ENCODE measurements at places on chromosomes 5 and 9.

DNA sequence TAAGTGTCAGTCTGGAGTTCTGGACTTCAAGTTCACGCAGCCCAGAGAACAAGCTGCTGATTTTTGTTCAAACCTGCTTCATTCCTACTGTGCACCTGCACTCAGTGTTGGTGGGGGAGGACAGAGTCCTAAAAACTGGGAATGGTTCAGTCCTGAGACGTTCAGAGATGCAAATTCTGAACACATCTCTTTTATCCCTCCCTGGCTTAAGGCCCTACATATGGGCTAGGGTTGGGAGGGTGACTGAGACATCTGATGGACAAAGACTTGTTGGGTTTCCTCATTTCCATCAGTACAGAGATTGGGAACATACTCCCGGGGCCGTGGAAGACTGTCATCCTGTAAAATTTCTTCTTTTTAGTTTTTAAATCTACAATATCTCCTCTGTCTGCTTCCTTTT is 83.0 kb upstream of the TTC23L start:
- no peak for DNase-seq

DNA sequence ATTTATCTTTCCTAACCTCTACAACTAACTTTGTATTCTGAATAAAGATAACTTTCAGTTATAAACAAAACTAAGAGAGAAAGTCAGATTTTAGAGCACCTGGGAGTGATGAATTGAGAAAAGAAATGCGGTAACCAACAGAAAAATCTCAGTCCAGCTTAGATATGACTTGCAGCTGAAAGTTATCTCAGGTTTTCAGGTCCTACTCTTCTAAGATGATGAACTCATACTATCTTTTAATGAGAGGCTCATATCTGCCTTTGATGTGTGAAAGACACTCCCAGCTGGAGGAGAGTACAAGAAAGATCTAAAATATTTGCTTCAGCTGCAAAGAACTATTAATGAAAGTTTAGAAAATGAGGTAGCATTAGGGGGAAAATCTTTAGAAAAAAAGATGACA is 190.5 kb downstream of the DENND1A start:
- DNase-seq: no peak

GRCh38 chr9:124724415-124725067 is 46.6 kb downstream of the NR6A1 start:
- no peak for DNase-seq

DNA sequence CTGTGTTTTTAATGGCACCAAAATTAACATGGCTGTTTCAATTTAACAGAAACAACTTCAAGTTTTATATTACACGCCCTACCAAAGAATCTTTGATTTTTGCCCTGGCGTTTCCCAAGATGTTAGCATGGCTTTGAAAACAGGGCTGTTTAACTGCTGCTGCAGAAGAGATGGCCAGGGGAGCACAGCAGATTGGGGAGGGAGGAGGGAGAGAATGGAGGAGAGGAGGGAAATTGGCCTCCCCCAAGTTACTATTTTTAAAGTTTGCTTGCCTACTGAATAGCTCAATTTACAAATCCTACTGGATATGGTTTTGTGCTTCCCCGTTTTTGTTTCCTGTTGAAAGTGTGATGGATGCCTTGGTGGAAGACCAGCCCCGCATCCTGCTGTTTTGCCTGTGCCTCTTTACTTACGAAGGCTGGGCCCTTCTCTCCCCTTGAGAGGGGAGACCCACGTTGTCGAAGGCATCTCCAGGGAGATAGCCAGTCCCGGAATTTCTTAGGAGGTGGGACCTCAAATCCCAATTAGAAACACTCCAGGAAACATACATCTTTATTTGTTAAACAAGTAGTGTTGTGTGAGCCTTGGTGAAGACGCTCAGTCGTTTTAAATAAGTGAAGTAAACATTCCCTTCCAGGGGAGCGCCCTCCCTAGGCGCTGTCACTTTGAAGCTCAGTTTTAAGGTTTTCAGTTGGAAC is 98.6 kb downstream of the AOPEP start:
- DNase-seq: no peak

- DNase-seq: no peak
Observed at GRCh38 chr5:135443161-135443960, 3.8 kb downstream of the DCANP1 start.

- no peak for DNase-seq
Observed at GRCh38 chr9:121819428-121820231, 168.2 kb downstream of the DAB2IP start.

GRCh38 chr5:172118891-172119290 is 69.1 kb downstream of the STK10 start:
- DNase-seq: no peak

- DNase-seq: no peak
Observed at GRCh38 chr5:56415356-56415765, 182.2 kb upstream of the ANKRD55 start.

- no peak for DNase-seq
Observed at GRCh38 chr9:126617823-126618165, 4.1 kb downstream of the LMX1B start.

DNA sequence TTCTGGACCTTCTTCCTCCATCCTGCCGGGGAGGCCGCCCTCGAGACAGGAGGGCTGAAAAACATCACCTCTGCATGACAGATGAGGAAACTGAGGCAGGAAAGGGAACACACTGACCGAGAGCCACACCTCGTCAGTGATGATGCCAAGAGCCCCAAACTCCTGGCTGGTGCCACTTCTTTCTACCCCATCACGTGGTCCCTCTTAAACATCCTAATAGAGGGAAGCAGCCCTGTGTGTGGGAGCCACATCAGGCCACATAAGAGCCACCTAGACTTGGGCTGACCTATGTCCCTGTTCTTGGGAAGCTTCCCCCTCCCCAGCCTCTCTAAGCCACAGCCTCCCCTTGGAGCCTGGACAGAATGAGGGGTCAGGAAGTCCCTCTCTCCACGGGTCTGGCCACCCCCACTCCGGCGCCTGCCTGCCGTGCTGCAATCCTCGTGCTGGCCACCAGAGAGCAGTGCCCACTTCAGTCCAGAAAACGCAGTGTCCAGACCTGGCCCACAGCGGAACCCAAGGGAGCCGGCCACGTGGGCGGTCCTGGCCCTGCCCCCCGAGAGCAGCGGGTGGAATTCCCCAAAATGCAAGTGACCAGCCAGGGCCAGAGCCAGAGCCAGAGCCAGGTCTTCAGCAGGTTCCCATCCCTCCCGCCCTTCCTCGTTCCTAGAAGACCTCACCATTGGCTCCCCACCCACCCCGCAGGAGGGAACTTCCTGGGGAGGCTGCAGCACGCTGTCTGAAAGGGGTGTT is 54.7 kb upstream of the SARDH start:
- DNase-seq: peak; percentile 9

GRCh38 chr5:91864962-91865361 is 481.8 kb upstream of the ARRDC3 start:
- no peak for DNase-seq

- no peak for DNase-seq
Observed at GRCh38 chr5:142181547-142182163, 73.1 kb downstream of the NDFIP1 start.

DNA sequence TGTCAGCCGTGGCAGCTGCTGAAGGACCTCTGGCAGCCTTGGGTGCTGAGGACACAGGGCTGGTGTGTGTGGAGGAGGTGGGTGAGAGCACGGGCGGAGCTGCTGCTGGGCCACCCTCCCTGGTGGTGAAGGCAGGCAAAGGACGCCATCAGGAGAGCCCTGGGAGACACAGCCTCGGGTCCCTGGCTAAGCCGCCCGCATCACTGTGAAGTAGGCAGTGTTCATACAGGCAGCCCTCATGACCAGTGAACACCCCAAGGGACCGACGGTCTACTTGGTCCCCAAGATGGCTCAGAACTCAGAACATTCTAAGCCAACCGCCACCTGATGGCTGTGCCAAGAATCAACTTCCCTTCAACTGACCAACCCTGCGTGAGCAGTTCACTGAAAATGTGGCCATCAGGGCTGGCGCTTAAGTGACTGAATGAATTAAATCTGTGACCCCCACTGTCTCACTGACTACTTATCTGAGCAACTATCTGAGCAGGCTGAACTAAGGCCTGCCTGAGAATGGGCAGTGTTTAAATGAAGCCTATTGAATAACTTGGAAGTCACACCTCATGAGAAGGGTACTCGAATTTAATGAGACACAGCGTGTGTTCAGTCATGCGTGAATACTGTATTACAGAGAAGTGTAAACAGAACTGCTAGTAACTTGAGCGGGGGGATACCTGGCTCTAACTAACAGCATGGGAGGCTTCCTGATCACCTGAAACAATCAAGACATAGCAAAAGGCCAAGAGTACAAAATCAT is 54.7 kb upstream of the SIMC1 start:
- DNase-seq: no peak

- peak; percentile 56 for DNase-seq
Observed at GRCh38 chr5:36240779-36241630, 720 bp downstream of the NADK2 start.

- DNase-seq: no peak
Observed at GRCh38 chr9:136336156-136336870, 9.0 kb downstream of the GPSM1 start.

GRCh38 chr5:158392753-158393152 is 533.8 kb upstream of the CLINT1 start:
- DNase-seq: no peak

DNA sequence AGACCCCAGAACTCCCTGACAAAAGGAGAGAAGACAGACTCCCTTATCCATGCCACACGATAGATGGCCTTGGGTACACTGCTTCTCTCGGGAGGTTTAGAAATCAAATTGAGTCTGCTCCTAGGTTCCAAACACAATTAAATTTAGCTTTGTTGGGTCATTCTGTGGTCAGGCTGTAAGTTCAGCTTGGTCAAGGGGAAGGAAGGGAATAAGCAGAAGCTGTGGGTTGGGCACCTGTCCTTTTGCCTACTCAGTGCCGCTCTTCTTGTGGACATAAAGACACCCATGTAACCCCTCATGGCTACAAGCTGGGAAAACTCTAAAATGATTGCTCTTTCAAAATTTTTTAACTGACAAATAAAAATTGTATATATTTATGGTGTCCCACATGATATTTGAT is 19.1 kb upstream of the AK3 start:
- DNase-seq: no peak

GRCh38 chr5:180795771-180796313 is 6.8 kb downstream of the MGAT1 start:
- no peak for DNase-seq

DNA sequence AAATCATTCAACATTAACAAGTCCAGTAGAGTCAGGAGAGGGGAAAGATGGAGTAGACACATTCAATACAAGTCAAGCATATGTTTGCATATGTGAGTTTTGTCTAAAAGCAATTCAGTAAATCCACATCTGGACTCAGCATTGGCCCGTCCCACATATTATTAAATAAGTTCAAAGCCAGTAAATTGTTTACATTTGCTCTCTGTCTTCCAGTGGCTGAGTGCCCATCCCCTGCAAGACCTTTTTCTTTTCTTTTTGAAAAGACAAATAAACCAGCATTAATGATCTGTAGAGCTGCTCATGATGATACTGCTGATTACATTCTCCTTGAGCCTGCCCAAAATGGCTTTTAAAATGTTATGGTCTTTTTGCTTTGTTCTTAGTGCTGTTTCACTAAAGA is 71.1 kb downstream of the TNC start:
- no peak for DNase-seq

DNA sequence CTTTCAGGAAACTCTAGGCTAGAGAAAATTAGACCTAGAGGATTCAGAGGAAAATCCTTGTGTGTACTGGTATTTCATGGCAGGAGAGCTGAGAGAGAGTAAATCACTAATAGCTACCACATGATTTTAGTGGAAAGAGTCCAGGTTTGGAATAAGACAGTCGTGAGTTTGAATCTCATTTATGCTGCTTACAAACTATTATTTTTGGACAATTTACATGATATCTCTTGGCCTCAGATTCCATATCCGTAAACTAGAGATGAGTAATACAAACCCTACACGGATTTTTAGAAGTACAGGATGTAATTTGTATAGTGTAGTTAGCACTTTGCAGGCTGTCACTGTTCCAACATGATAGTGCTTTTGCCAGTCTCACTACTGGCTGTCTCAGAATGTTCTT is 2.7 kb downstream of the IL31RA start:
- DNase-seq: no peak

- no peak for DNase-seq
Observed at GRCh38 chr5:98798847-98799246, 25.4 kb downstream of the RGMB start.

DNA sequence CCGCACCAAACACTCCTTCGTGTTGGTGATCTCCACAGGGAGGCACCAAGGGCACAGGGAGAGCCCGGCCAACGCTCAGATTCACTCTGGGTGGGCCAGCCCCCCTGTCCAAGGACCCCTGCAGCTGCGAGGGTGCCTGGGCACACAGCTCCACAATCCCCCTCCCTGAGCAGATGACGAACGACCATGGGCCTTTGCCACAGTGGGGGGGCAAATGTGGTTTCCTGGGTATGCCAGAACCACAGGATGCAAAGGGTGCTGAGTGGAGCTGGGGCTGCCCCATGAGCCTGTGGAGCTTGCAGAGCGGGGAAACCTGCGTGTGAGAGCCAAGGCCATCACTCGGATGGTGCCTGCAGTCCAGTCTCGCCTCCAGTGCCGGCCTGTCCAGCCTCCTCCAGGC is 31.0 kb downstream of the LPCAT1 start:
- peak; percentile 42 for DNase-seq

GRCh38 chr9:136799854-136800657 is 3.9 kb downstream of the CCDC183 start:
- peak; percentile 81 for DNase-seq

- no peak for DNase-seq
Observed at GRCh38 chr9:94680621-94681020, 41.3 kb upstream of the FBP1 start.

DNA sequence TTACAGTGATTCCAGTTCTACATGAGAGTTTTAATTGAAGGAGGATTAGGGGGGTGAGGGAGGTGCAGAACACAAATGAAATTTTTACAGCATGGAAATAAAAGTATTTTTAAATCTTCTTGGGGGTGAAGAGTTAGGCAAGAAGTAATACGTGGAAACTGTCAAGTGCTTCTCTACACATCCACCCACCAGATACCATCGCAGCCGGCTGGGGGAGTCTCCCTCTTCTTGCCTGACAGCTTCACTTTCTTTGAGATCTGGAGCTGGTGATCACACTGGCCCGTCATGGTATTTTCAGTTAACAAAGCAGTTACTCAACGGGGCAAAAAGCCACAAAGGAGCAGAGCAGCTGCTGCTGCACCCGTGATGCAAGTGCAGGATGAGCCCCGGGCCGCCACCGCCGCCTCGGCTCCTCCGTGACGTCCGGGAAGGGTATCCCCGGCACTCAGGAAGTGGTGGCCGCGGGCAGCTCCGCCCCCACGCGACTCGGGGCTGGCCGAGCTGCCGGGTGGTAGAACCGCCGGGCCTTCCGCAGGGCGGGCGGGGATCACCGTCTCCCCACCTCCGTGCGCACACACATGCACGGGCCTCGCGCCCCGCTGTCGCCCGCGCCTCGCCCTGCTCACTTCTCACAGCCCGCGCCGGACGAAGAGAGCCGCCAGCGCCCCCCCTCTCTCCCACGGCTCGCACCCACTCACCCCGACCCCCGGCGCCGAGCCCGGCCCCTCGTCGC is 2.4 kb upstream of the NR4A3 start:
- DNase-seq: peak; percentile 88

- DNase-seq: no peak
Observed at GRCh38 chr9:134192951-134193731, 28.8 kb upstream of the RNU6ATAC start.

DNA sequence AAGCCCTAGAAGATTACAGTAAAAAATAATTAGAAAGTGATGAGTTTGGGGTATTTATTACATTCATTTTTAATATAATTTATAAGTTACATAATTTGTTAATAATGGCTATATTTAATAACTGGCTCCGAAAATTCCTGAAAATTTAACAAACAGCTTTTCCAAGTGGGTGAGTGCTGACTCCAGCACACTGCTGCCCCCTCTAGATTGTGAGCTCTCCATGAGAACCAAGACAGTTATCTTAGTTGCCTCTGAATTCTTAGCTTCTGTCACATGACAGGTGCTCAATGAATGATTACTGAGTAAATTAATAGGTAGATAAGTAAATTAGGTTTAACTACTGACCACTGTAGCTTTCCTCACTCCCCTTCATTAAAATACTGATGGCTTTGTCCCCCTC is 7.8 kb downstream of the KLHL3 start:
- no peak for DNase-seq

All from DND-41 (cell line).